ENCODE measurements at places on chromosomes 1 and 21. TPM values are rescaled to one million over a fixed set of nuclear protein-coding genes. Genes with fewer than 3 reads are reported as not detected.

Gene TMED5
- total RNA-seq, result 37.7 TPM

GRCh38 chr1:9419369-9420041 lies 119.8 kb upstream of the SLC25A33 start:
- no peak for DNase-seq

GRCh38 chr1:119808972-119809550 lies 2.2 kb downstream of the REG4 start:
- peak; percentile 77 for DNase-seq

DNA sequence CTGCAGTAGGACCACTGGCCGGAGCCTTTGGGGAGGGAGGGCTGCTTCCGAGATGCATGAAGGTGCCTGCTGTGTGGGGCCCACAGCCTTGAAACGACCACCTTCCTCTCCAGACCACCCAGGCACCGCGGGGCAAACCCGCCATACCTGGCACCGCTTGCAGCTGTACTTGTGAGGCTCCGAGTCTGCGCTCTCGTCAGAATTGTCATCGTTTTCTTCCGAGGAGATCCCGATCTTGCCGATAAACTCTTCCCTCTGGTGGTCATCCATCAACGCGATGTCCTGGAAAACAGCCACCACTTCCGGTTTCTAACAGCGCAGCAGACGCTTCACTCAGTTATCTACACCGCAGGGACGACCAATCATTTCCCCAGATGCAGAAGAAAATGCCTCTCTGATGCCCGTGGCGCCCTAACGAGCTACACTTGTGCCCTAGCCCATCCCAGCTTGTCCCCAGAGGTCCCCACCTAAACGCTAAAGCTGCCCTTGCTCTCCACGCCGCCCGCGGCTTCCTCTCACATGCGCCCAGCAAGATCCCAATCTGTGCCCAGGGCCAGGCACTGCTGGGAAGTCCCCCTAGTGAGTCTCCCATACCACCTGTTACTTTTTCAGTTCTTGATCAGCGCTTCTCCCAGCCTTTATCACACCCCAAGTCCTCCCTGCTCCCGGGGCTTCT lies 55.0 kb upstream of the RIPK4 start:
- no peak for DNase-seq

Gene CD247
- total RNA-seq, result not detected

GRCh38 chr1:17554954-17555353 lies 15.5 kb downstream of the ARHGEF10L start:
- no peak for DNase-seq

Data from suprapubic skin (tissue), 4 donors.